ENCODE measurements at places on chromosomes 6 and 20.

- no peak for DNase-seq
These were observed 29.5 kb downstream of the GGTLC1 start for GRCh38 chr20:23959054-23959453.

GRCh38 chr6:42629845-42630244 is 66.0 kb downstream of the UBR2 start:
- no peak for DNase-seq

- no peak for DNase-seq
These were observed 435 bp downstream of the ZSWIM3 start for GRCh38 chr20:45857882-45858216.

DNA sequence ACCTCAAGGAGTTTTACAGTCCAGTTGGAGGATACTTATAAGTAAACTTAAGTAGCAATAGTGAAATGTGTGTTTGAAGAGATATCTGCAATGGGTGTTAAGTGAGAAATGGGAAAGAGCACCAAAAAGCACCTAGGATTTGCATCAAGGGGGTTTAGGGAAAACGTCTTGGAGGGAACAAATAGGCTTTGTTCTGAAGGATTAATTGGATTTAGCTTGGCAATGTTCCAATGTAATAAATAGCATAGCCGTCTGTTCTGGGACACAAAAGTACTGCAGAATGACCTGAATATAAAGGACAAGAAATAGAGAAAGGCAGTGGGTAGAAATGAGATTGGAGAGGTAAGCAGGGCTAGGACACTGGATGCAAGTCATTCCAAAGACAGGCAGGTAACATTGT is 2.8 kb upstream of the MYO6 start:
- DNase-seq: no peak

GRCh38 chr6:75428204-75428603 is 65.4 kb downstream of the FILIP1 start:
- DNase-seq: no peak
